ENCODE measurements at places on chromosomes 1 and 21.

GRCh38 chr1:24125456-24125855 lies 13.5 kb upstream of the MYOM3 start:
- no peak for DNase-seq

GRCh38 chr21:38223893-38224540 lies 32.8 kb upstream of the KCNJ15 start:
- peak; percentile 16 for DNase-seq

- no peak for DNase-seq
Observed at GRCh38 chr21:31531967-31532366, 127.5 kb upstream of the SOD1 start.

GRCh38 chr1:121414905-121415304 lies 230.1 kb downstream of the SRGAP2C start:
- no peak for DNase-seq

GRCh38 chr1:177116941-177117340 lies 47.6 kb downstream of the ASTN1 start:
- no peak for DNase-seq

DNA sequence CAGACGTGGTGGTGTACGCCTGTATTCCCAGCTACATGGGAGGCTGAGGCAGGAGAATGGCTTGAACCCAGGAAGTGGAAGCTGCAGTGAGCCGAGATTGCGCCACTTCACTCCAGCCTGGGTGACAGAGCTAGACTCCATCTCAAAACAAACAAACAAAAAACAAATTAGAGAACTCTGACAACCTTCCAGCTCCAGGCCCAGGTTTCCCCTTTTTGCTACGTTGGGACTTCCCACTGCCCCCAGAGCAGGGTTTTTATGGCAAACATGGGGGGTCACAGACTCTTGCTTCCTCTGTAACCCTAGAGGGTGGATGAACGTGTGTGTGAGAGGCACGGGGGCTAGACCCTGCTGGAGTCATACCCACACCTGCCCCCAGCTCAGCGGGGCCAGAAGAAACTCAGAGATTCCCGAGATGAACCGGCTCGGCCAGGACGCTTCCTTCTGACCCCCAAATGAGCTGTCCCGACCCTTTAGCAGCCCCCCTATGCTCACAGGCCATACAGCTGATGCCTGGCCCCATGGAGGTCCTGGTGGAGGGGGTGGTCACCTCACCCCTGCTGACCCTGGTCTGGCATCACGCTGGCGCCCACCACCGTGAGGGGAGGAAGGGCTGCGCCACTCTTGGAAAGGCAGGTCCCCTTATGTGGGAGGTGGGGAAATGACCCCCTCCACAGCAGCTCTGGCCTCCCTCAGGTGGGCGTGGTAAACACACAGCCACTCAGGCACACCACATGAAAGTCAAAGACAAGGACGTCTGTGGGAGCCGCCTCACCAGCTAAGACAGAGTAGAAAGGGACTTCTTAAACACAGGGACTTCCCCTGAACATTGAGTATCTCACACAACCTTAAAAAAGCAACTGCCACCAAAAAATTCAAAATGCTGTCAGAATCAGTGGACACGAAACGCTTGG lies 7.1 kb downstream of the GPR157 start:
- peak; percentile 87 for DNase-seq

- peak; percentile 79 for DNase-seq
Observed at GRCh38 chr1:26317612-26318337, at the start of gene CD52. Gene CD52 (plus strand): TSS chr1:26317958. CDS start chr1:26318018, 60 bp downstream.

GRCh38 chr1:232438476-232438875 lies 191.5 kb downstream of the SIPA1L2 start:
- DNase-seq = no peak

GRCh38 chr1:42657201-42657600 lies 1.0 kb upstream of the PPIH start:
- DNase-seq = peak; percentile 22

DNA sequence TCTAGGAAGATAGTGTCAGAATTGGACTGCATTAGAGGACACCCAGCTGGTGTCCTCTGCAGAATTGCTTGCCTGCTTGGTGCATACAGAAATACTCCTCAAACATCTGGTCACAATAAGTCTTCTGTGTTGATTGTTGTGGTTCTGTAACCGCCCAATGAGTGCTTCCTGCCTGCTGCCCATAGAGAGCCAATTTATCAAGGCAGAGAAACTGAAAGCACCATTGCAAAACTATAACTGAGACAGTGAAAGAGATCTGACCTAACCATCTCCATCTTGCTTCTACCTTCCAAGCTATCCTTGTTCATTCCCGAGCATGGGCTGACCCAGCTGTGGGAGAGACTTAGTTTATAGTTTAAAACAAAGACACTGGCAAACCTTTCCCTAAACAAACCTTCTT lies 462.4 kb upstream of the RGS18 start:
- DNase-seq = no peak

DNA sequence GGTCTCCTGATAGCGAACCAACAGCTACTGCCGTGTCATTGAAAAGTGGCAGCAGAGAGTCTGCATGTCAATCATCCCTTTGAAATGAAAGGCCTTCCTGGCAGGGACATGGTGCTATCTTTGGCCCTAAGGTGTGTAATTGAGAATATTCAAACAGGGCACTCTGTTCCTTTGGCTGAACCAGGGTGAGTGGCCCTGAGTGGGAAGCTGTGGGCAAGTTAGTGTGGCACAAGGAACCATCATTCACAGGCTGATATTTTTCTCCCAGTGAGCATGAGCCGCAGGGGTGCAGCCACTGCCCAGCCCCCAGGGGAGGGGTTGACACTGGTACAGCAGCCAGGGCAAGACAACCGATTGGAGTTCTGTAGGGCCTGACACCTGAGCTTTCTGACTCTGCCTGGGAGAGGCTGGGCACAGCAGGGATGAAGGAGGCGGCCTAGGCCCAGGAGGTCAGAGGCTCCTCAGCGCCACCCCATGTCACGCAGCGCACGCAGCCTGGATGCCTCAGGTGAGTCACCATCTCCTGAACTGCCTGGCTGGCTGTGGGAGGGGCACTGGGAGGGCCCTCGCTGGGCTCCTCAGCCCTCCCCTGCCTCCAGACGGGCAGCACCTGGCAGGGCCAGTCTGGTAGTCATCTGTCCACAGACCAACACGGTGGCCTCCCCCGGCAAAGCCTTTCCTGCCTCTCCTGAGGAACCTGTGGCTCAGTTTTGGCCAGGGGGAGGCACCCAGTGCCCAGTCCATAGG lies 13.2 kb downstream of the QSOX1 start:
- DNase-seq = no peak

GRCh38 chr1:236058141-236058934 lies 6.6 kb downstream of the NID1 start:
- DNase-seq = peak; percentile 14

DNA sequence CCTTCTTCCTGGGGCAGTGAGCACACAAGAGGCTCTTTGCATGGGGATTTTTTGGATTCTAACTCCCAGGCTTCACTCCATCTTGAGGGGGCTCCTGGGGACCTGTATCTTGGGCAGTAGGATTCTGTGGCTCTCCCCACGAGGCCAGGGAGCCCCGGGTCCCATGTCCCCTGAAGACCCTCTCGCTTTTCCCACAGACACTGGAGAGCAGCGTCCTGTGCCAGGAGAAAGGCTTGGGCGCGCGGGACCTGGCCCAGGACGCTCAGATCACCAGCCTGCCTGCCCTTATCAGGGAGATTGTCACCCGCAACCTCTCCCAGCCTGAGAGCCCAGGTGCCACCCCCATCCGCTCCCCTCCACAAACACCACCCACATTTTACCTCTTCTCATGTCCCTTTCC lies 735 bp downstream of the CROCC start:
- DNase-seq = no peak

Data from CD4-positive, CD25-positive, alpha-beta regulatory T cell (primary cell).